Activated CD8-positive, alpha-beta memory T cell treated with anti-CD3 and anti-CD28 coated beads for 1 hour (primary cell): ENCODE measurements at places on chromosomes 4 and X.
A peak's percentile ranks its signal among the peaks of the same experiment; 100 is the strongest.

GRCh38 chr4:144183165-144183564, 42.6 kb upstream of the GYPA start:
- DNase-seq, result no peak

DNA sequence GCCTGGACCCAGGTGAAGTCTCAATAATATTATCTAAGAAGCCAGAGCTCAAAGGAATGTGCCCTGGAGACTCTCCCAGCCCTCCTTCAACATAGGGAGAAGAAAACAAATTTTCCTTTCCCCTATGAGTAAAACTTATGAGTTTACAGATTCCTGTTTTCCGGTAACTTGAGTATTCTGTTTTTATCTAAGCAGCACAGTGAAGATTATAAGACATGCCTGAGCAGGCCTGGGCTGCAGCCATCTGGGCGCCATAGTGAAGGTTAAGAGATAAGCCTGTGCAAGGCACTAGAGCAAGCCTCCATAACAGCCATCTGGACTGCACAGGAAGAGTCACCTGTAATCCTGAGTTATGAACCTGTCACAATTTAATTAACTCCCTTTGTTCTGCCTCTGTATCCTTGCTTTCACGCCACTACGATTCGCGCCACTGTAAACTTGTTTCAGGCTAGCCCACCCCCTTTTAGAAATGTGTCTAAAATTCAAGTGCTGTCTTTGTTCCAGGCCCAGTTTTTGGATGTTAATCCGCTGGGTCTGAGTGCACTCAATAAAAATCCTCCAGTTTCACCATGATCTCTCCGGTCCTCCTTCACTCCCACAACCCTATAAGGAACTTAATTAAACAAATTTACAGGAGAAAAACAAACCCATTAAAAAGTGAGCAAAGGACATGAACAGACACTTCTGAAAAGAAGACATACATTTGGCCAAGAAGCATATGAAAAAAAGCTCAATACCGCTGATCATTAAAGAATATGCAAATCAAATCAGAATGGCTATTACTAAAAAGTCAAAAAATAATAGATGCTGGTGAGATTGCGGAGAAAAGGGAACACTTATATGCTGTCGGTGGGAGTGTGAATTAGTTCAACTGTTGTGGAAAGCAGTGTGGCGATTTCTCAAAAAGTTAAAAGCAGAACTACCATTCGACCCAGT, 189.5 kb downstream of the APBB2 start:
- DNase-seq, result no peak

- DNase-seq, result no peak
Measured at GRCh38 chrX:8755116-8755515, 23.2 kb upstream of the ANOS1 start.

DNA sequence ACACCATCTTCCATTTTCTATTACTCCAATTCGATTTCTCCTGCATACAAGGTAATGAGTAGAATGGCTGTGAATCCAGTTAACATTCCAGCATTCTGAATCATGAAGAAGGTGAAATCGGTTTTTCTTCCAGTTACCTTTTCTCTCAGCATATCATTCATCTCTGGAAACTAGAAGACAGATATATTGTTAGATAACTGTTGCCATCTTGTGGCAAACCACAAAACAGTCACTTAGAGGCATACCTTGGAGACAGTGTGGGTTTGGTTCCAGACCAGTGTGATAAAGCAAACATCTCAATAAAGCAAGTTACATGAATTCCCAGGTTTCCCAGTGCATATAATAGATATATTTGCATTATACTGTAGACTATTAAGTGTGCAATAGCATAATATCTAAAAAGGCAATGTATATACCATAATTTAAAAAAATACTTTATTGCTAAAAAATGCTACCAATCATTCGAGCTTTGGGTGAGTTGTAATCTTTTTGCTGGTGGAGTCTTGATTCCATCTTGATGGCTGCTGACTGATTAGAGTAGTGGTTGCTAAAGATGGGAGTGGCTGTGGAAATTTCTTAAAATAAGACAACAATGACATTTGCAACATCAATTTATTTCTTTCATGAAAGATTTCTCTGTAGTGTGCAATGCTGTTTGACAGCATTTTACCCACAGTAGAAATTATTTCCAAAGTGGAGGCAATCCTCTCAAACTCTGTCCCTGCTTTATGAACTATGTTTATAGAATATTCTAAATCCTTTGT, 82.1 kb downstream of the SLC39A8 start:
- no peak for DNase-seq

DNA sequence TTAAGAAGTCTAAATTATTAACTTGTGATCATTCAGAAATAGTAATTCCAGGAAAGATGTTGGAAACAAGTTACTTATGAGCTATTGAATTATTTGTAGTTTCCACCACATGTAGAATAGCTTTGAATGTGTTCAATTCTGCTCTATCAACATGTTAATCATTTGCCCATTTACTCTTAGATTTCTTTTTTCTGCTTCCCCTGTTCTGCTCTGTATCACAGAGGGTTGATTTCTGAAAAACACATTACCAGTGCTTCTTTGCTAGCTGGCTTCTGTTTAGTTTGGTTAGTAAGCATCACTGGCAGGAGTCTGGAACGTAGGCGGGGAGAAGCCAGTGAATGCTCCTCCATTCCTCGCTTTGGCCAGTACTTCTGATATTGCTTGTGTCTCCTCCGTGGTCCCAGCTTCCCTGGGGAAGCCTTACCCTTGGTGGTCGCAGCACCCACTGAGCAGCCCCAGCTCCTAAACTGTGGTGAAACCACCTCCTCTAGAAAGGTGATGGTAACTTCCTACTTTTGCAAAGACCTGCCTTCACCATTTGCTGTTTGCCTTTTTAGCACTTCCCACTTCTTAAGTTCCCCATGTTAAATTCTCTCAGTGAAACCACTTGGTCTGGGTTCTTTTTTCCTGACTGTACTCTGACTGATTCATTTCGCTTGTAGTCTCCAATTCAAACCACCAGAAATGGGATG, 40.3 kb upstream of the GALNT7 start:
- no peak for DNase-seq

DNA sequence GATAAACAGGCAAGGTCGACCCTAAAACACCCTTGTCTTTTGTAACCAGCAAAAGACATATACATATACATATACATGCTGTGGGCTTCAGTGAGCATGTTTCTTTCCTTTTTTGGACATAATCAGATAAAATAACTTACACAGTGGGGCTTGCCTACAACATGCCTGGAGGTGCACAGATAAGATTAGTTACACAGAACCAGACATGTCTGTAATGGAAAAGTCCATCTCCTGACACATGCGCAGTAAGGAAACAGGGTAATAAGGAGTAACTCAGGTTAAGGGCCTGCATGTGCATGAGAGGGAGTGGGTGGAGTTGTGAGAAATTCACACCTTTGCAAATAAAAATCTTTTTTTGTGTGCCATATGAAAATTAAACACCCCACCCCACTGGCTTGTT, 3.4 kb downstream of the UGT2A1 start:
- DNase-seq, result no peak

DNA sequence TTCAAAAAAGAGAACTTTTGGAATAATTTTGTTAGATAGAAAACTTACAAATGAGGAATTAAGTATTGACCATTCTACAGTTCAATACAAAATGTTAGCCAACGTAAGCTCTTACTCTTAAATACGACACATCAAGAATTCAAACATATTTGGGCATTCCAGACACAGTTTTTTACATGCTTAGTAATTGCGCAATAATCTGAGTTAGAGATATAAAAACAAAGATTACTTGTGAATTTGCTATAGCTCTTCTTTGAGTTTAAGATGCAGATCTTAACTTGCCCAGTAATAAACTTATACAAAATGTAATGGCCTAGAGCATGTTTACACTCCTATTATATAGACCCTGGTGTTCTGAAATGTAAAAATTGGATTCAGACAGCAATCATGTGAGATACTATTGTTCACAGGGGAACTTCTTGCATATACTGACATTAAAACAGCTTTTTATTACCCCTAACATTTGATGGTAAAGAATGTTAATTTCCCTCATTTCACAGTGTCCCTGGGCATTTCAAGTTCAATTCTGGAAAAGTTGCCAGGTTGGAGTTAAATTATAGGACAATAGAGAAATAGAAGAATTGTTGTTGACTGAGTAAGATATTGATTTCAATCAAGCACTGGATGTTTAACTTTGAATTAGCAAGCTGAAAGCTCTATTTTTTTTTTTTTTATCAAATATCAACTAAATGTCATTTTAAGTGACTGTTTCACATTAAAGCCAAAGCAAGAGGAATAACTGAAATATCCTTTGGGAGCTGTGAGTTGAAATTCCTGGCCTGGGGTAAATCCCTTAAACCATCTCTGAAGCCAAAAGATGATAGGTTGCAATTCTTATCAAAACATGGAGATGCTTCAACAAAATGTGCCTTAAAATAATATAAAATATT, 910 bp downstream of the HPGDS start:
- DNase-seq, result no peak

GRCh38 chr4:55336138-55337034, 9.7 kb upstream of the SRD5A3 start:
- DNase-seq, result no peak

DNA sequence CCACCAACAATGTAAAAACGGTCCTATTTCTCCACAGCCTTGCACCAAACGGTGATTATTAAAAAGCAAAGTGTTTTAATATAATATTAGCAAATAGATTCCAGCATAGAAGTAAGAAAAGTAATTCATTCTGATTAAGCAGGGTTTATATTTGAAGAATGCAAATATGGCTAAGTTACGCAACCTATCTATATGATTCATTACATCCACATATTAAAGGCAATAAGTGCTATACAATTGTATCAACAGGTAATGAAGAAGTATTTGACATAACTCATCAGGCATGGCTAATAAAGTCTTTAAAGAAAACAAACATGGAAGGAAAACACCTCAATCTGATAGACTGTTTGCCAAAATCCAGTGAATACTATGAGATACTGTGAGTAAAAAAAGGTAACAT, 29.0 kb downstream of the KCNE5 start:
- DNase-seq, result no peak

GRCh38 chr4:40916880-40917279, 167.1 kb downstream of the NSUN7 start:
- no peak for DNase-seq

GRCh38 chr4:155187989-155188388, 20.4 kb upstream of the NPY2R start:
- no peak for DNase-seq

- DNase-seq, result no peak
Measured at GRCh38 chrX:44003975-44004374, 30.8 kb upstream of the NDP start.

- DNase-seq, result no peak
Measured at GRCh38 chr4:176492646-176493302, 173.0 kb downstream of the SPCS3 start.

- DNase-seq, result no peak
Measured at GRCh38 chrX:11781734-11782370, 23.8 kb downstream of the MSL3 start.

DNA sequence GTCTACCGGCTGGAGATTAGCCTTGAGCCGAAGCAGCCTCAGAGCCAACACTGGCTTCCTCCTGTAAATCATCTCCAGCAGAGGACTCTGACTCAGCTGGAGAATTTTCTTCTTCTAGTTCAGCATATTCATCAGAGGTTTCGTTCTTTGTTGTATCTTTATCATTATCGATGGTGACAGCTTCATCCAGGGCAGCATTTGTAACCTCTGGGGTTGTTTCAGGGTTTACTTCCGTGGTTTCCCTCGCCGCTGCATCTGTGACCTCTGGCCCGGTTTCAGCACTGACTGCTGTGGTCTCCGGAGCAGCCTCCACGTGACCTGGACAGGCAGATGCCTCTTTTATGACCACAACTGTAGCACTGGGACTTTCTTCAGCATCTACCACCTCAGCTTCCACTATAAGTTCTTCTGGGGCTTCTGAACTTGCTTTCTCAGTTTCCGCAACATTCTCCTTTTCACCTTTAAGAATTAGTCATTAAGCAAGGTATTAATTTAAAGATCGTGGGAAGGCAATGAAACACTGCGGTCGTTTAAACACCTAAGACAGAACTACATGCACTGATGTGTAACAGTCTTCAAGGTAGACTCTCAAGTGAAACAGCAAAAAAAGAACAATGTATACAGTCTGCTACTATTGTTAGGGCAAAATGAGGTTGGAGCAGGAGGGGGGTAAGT, 13.3 kb downstream of the MGARP start:
- peak; percentile 28 for DNase-seq

- no peak for DNase-seq
Measured at GRCh38 chr4:40688446-40689095, 58.9 kb upstream of the RBM47 start.

DNA sequence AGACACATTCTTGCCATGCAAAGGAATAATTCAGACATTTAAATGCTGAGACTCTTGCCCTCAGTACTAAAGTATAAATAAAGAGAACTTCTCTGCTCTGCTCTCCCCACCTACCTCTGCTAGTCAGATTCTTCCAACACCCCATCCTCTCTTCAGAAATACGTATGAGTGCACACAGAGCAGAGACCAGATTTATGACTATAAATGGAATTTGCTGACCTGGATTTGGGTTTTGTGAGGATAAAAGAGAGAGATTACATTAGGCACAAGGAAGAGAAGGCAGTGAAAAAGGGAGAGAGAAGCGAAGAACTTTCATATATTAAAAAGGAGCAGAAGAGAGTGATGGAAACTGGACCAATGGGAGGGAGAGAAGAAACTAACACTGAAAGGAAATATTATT, 87.6 kb upstream of the EXOC1L start:
- DNase-seq, result no peak

GRCh38 chr4:184787766-184788503, 37.8 kb downstream of the ACSL1 start:
- DNase-seq, result no peak

DNA sequence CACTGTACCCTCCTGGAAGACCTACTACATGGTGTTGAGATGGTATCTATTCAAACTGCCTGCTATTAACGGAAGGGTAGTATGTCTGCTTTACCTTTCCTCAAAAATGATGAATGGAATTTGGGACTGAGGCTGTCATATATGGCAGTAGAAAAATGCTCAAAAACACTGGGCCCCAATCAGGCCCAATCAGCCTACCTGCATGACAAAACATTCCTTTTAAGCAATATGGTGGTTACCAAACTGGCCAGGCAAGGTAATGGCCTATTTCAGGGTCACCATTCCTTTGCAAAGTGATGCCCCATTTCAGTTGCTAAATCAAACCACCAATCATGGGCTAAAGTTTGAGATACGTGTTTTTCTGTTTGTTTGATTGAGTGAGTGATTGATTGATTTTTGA, 14.9 kb downstream of the RNF150 start:
- DNase-seq, result no peak

DNA sequence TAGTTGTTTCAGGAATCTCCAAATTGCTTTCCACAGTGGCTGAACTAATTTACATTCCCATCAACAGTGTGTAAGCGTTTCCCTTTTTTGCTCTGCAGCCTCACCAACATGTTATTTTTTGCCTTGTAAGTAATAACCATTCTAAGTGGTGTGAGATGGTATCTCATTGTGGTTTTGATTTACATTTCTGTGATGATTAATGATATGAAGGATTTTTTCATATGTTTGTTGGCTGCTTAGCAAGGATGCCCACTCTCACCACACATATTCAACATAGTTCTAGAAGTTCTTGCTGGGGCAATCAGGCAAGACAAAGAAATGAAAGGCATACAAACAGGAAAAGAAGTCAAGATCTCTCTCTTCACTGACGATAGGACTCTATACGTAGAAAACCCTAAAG, 472.4 kb downstream of the ZNF674 start:
- no peak for DNase-seq

GRCh38 chr4:42248972-42249371, 96.5 kb upstream of the BEND4 start:
- no peak for DNase-seq
